ENCODE measurements at places on chromosomes 1 and 21.

- DNase-seq: peak; percentile 89
Measured at GRCh38 chr1:53047737-53048736, 14.0 kb upstream of the PODN start.

GRCh38 chr21:26801498-26801897 lies 43.7 kb downstream of the ADAMTS1 start:
- DNase-seq: no peak

DNA sequence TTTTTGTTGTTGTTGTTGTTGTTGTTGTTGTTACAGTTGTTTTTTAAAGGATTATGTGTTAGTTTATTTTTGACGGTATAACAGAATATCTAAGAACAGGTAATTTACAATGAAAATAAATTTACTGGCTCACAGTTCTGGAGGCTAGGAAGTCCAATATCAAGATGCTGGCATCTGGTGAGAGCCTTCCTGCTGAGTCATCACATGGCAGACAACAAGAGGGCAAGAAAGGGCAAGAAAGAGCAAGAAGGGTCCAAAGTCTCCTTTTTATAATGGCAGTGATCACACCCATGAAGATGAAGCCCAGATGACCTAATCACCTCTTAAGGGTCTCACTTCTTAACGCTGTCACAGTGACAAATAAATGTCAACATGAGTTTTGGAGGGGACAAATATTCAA lies 142.1 kb downstream of the NEGR1 start:
- DNase-seq: peak; percentile 38

DNA sequence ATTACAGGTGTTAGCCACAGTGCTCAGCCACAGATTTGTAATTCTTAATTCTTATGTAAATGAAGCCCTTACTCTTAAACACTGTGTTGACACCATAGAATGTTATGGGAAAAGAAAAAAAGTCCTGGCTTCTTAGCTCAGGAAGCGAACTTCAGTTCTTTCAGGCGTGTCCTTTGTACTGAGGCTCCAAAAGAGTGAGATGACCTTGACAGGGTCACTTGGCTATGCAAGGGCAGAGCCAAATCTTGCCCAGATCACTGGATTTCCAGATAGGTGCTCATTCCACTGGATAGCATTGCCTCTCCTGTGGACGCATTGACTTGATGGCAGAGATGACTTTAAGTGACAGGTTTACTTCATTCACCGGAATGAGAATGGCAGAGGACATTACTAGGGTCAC lies 4.8 kb downstream of the NFYC start:
- DNase-seq: no peak

DNA sequence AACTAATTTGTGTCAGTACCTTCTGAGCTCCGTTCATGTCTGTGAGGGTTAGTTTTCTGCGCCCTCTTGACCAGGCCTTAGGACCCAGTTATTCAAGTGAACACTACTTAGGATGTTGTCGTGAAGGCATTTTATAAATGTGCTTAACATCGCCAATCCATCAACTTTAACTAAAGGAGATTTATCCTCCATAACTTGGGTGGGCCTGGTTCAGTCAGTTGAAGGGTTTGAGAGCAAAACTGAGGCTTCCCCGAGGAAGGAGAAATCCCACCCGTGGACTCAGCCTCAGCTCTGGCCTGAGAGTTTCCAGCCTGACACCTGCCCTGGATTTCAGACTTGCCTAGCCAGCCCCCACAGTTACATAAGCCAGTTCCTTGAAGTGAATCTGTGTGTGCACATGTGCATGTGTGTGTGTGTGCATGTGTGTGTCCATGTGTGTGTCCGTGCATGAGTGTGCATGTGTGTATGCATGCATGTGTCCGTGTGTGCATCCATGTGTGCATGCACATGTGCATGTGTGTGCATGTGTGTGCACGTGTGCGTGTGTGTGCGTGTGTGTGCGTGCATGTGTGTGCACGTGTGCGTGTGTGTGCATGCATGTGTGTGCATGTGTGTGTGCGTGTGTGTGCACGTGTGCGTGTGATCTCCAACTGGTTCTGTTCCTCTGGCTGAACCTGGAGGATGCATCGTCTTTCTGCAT lies 62.1 kb upstream of the PDE9A start:
- no peak for DNase-seq

GRCh38 chr1:14746393-14746792 lies 147.9 kb downstream of the KAZN start:
- no peak for DNase-seq

DNA sequence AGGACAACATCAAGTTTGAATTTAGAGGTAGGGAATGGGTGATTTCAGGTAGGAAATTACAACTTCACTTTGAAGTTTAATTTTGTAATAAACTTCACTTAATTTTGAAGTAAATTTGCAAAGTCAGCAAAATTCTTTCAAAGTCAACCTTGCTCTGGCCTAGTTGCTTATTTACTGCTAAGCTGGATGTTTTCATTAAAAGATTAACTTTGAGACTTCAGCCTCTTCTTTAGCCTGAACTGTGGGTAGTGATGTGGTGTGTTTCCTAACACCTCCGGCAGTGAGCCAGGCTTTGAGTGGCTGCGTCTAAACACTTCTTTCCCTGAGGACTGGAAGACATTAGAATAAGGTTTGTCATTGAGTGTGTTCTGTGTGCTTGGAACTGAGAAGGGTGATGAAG lies at the start of gene HAO2:
TSS of gene HAO2 (plus strand) at position 232 of the 400 bp plus-strand sequence. CDS start 12,301 bp downstream, outside the sequence.
- no peak for DNase-seq

GRCh38 chr1:221698579-221699349 lies 43.1 kb downstream of the DUSP10 start:
- DNase-seq: no peak

GRCh38 chr21:18960306-18960705 lies 556.7 kb upstream of the TMPRSS15 start:
- DNase-seq: no peak

DNA sequence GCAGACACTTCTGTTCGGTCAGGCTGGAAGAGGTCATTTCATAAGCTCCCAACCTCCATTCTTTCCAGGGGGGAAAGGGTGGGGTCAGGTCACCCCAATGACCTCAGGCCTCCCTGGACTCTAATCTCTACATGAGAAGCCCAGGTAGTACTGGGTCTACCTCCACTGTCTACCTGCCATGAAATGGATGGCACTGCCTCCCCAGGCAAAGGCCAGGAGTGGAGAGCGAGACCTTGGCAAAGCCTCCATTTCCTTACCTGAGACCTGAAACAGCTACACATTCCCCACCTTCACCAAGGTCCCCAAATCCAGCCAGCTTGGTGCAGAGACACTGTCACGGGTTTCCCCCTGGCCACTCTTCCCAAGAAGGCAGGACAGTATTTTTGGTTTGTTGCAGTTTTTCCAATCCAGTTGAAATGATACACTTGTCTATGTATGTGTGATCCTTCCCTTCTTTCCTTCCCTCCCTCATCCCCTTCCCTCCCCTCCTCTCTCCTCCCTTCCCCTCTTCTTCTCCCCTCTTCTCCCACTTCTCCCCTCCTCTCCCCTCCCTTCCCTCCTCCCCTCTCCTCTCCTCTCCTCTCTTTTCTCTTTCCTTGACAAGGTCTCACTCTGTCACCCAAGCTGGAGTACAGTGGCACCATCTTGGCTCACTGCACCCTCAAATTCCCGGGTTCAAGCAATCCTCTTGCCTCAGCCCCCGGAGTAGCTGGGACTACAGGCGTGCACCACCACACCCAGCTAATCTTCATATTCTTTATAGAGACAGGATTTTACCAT lies 16.1 kb downstream of the BTG2 start:
- no peak for DNase-seq

DNA sequence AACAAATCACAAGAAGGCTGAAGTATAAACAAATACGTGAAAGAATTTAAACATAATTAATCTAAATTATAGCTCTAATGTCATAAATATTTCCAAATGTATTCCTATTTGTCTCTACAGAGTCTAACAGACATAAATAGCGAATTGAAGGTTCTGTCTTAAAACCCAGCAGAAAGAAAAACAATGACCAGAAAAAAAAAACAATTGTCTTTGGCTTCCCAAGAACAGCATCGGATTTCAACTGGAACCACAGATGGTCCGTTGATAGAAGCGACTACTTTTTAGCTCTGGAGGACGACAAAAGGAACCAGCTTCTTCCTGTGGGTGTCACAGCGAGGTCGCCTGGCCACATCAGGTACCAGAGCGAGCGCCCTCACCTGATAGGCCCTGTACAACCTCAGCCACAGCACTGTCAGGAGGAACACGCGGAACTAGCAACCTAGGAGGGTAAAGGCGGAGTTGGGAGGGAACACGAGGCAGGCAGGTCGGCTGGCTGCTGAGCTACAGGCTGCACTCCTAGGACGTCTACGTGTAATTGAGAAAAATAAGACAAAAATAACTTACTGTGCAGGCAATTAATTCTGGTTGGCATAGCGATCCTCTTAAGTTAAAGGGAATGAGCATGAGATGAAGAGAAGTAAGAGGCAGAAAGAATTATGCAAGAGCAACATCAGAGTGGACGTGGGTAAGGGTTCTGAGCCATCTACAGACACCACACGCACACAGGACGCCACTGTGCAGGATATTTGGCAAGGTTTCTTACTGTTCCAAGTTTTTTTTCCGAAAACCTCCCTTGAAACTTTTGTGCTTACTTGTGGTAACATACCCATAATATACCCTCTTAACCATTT lies 16.7 kb upstream of the PRDM15 start:
- DNase-seq: no peak

GRCh38 chr1:6961905-6962477 lies 176.7 kb downstream of the CAMTA1 start:
- DNase-seq: no peak

- no peak for DNase-seq
Measured at GRCh38 chr1:39165049-39165448, 39.4 kb upstream of the MACF1 start.

DNA sequence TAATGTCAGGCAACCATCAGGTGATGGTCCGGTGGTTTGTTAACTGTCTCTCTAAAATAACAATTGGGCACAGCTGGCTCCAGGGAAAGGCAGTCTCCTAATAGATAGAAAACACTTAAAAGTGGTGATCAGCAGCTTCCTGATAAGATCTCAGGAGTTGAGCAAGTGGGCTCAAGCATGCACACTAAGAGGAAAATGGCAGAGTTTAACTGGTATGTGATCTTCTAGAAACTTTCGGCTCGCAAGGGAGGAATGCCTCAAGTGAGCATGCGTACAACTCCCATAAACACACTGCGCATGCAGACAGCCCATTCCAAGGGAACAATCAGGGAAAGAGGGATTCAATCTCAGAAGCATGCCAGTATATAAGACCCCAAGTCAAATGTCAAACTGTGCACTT lies 52.2 kb upstream of the VTCN1 start:
- DNase-seq: no peak

DNA sequence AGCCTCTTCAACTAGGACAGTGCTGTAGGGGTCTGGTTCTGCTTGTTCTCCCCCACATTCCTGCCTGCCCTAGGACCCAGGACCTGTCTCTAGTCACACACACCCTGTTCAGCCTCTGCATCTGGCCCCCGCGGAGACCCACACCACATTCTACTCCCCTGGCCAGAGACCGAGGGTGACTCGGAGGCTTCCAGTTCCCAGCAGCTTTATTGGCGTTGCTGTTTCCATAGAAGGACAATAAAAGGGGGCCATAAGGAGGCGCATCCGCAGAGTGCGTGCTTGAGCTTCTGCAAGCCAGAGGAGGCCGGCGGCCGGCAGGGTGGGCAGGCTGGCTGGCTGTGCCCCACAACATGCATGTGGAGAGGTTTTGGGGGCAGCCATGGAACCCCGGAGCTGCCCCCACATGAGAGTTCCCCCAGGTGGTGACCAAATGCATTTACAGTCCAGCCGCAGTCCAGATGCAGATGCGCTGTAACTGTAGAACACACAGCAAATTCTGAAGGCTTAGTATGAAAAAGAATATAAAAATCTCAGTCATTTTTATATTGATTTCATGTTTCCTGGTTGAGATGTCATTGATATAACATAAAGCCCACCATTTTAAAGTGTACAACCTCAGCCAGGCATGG lies 52.4 kb downstream of the PDE9A start:
- no peak for DNase-seq

DNA sequence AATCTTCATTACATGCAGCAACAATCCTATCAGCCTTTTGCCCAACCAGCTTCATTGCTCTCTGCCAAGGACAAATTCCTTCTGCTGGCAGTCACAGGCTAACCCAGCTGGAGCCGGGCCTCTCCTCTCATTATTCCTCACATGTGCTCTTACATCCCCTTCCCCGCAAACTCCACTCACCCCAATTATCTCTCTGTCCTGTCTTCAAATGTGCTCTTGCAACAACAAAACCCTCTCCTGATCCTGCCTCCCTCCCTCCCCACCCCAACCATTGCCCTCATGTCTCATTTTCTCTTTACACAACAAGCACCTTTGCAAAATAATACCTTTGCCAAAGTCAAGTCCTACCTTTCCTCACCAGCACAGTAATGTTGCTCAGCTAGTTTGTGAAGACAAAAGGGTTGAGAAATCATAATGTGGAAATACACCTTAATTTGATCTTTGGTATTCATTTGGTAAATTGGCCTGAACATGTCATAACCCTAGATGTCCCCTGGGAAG lies 36.0 kb upstream of the DHCR24 start:
- peak; percentile 92 for DNase-seq

- DNase-seq: no peak
Measured at GRCh38 chr1:233662575-233663304, 48.8 kb downstream of the KCNK1 start.

GRCh38 chr1:32817815-32818786 lies 648 bp downstream of the S100PBP start:
- DNase-seq: peak; percentile 12

DNA sequence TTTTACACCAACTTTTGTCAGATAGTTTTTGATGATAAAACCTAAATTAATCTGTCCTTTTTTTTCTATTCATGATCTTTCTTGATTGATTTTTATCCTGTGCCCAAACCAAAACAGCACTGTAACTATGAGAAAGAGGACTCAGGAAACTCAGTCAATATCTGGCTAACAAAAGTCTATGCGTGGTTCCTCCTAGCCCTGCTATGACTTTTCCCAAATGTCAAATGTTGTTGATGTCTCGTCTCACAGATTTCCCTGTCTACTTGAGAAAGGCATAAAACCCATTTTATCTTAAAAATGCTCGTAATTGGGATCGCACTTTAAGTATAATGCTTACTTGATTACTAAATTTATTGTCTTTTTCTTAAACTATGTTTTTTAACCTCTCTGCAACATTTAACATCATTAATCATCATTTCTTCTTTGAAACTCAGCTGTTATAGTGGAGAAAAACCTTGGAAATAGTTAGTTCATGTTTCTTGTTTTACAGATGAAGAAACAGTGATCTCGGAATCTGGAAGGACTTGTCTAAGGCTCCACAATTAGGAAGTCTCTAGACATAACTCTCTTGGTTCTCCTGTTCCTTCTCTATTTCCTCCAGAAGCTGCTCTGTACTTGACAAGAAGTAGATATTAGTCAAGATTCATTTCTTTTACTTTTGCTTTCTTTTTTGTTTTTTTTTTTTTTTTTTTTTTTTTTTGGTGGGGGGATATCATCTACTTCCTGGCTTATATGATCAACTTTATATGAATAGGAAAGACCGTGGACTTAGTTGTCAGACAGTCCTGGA lies 26.2 kb upstream of the PTPRC start:
- no peak for DNase-seq

- no peak for DNase-seq
Measured at GRCh38 chr1:23424293-23425192, at the start of gene TCEA3. Gene TCEA3, minus strand, starts transcription at chr1:23424748. Its CDS starts 115 bp downstream, at chr1:23424633.
